ENCODE measurements at places on chromosomes 16 and 17.

- no peak for DNase-seq
- H3K27me3 ChIP-seq, result no peaks in the 10 kb centered on the region
- H3K36me3 ChIP-seq, result peaks cover 13% of the 10 kb centered on the region
- no peak overlapping the region for H3K4me3 ChIP-seq
These were observed 8.1 kb downstream of the ZZEF1 start for GRCh38 chr17:4134721-4135120.

DNA sequence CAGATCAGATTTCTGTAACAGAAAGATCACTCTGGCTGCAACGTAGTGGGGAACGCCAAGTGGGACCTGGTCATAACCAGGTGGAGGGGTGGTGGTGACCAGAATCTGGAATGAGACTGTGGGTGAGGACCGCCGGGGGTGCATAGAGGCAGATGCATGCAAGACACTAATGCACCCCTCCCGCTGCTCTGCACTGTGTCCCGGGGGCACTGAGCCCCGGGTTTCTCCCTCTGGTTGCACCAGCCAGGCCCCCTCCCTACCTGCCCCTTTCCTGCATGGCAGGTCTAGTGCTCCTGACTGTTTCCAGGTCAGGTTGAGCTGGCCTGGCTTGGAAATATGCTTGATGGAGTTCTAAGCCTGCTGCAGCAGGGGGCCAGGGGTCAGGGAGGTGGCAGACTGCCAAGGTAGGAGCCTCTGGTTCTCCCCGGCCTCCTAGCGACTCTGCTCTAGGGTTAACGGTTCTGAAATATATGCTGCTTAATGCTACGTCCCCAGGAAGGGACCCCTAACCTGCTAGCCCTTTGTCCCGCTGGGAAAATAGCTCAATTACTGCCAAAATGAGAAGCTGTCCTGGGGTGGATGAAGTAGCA is 94.3 kb downstream of the SDK2 start:
- no peaks in the 10 kb centered on the region for H3K4me1 ChIP-seq
- no peak overlapping the region for H3K27ac ChIP-seq
- H3K36me3 ChIP-seq, result no peaks in the 10 kb centered on the region
- no peak overlapping the region for H3K4me3 ChIP-seq
- DNase-seq, result no peak

- H3K4me1 ChIP-seq, result no peaks in the 10 kb centered on the region
- H3K36me3 ChIP-seq, result peaks cover 38% of the 10 kb centered on the region
- no peak overlapping the region for H3K4me3 ChIP-seq
- no peak for DNase-seq
- H3K27me3 ChIP-seq, result no peaks in the 10 kb centered on the region
- H3K27ac ChIP-seq, result no peak overlapping the region
These were observed 26.4 kb downstream of the CCDC57 start for GRCh38 chr17:82186221-82186620.

- no peak overlapping the region for H3K4me3 ChIP-seq
- no peaks in the 10 kb centered on the region for H3K4me1 ChIP-seq
- DNase-seq, result no peak
- H3K36me3 ChIP-seq, result no peaks in the 10 kb centered on the region
These were observed 306.2 kb downstream of the CEP112 start for GRCh38 chr17:65885541-65886312.

DNA sequence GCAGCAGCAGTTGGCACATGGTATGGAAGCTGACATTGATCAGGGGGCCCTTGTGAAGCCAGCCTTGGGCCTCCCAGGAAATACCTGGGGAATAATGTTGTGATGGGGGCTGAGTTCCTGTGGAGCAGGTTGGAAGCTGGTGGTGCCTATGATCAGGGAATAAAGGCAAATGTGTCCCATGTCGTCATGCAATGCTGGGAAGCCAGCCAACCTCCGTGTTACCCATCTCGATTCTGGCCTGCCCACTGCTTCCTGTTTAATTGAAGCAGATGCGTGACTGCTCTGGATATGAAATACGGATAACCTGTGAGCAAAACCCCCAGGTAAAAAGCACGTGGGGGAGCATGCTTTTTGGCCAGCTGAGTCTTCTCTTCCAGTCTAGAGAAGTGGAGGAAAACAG is 580.4 kb upstream of the HSBP1 start:
- DNase-seq, result no peak
- H3K27me3 ChIP-seq, result no peaks in the 10 kb centered on the region
- no peaks in the 10 kb centered on the region for H3K4me1 ChIP-seq
- no peaks in the 10 kb centered on the region for H3K36me3 ChIP-seq
- H3K4me3 ChIP-seq, result no peak overlapping the region

DNA sequence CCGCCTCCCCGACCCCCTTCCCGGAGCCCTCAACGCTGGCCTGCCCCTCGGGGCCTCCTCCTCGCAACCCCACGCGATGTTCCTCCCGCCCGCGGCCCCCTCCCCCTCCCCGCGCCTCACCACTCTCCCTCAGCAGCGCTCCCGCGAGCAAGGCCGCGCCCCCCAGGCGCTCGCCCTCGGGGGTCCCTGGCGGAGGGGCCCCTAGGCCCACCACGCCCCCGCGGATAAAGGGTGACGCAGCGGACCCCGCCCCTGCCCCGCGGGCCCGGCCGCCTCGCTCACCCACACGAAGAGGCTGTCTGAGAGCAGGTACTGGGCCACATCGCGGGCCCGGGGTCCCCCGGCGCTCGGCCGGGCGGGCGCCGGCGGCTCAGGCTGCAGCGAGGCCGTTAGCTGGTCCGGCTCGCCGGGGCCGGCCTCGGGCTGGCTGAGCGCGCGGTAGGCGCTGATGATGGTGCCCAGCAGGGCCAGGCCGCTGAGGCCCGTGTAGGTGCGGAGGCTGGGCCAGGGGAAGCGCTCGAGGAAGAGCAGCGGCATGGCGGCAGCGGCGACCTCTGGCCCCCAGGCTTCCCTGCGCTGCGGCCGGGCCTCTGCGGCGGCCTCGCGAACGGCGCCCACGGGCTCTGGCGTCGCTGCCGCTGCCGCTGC is 430 bp downstream of the AMFR start:
- peak; percentile 73 for DNase-seq
- H3K36me3 ChIP-seq, result no peaks in the 10 kb centered on the region
- peak overlapping the region; percentile 94 for H3K4me3 ChIP-seq
- peak overlapping the region; percentile 94 for H3K27ac ChIP-seq
- peaks cover 29% of the 10 kb centered on the region for H3K4me1 ChIP-seq

GRCh38 chr17:1299552-1300370 is 20.3 kb downstream of the TRARG1 start:
- H3K27me3 ChIP-seq, result peaks cover 14% of the 10 kb centered on the region
- DNase-seq, result no peak
- no peaks in the 10 kb centered on the region for H3K36me3 ChIP-seq
- no peak overlapping the region for H3K27ac ChIP-seq
- H3K4me1 ChIP-seq, result no peaks in the 10 kb centered on the region

GRCh38 chr17:33055746-33056145 is 64.1 kb downstream of the SPACA3 start:
- no peak overlapping the region for H3K4me3 ChIP-seq
- no peaks in the 10 kb centered on the region for H3K36me3 ChIP-seq
- no peak overlapping the region for H3K27ac ChIP-seq
- H3K4me1 ChIP-seq, result no peaks in the 10 kb centered on the region
- H3K27me3 ChIP-seq, result no peaks in the 10 kb centered on the region

GRCh38 chr16:28183484-28183883 is 28.3 kb downstream of the XPO6 start:
- DNase-seq, result no peak
- no peak overlapping the region for H3K27ac ChIP-seq
- no peaks in the 10 kb centered on the region for H3K27me3 ChIP-seq
- H3K36me3 ChIP-seq, result no peaks in the 10 kb centered on the region

DNA sequence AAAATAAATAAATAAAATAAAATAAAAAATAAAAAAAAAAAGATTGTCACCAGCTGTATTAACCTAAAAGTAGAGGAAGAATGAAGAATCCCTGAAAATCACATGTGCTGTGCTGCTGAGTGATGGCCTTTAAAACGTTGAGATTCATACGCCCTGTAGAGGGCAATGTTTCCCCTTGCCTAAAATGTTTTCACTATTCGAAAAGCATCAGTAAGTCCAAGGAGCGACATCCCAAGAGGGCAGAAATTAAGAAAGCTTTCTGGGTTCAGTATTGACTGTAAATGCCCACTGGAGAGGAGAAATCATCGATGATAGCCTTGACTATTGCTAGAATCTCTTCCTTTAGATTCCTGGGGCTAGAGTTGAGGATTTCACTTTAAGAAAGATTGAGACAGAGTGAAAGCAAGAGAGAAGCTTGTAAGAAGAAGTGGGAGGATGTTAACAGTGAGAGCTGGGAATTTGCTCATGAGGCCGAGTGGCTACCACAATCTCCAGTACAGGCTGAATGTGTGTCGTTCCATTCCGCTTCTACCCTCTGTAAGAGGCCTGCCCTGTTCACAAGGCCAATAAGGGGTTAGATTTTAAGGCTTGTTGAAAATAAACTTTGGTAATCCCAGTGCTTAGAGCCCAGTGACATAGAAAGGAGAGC is 170.8 kb upstream of the FAM20A start:
- no peaks in the 10 kb centered on the region for H3K27me3 ChIP-seq
- H3K4me3 ChIP-seq, result peak overlapping the region; percentile 32
- no peak for DNase-seq
- H3K4me1 ChIP-seq, result no peaks in the 10 kb centered on the region
- peak overlapping the region; percentile 16 for H3K27ac ChIP-seq

- no peaks in the 10 kb centered on the region for H3K27me3 ChIP-seq
- no peaks in the 10 kb centered on the region for H3K4me1 ChIP-seq
- no peaks in the 10 kb centered on the region for H3K36me3 ChIP-seq
- no peak overlapping the region for H3K4me3 ChIP-seq
These were observed 95.0 kb downstream of the PLCG2 start for GRCh38 chr16:81873843-81874752.

DNA sequence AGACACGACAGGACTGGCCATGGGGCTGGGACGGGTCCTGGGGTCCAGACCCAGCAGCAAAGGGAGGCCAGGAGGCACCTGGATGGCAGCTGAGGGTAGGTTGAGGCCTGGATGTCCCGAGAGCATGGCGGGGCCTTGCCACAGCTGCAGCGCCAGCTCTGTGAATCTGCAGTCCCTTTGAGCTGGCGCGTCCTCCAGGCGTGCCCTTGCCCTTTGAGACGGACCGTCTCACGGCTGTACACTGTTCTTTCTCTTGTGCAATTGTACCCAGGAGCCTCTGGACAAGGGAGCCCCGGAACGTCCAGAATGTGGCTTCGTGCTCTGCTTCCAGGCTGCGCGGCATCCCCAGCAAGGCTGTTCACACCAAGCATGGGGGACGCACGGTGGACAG is 69.5 kb upstream of the CIBAR2 start:
- DNase-seq, result peak; percentile 64
- H3K4me3 ChIP-seq, result no peak overlapping the region
- peaks cover 36% of the 10 kb centered on the region for H3K4me1 ChIP-seq
- H3K36me3 ChIP-seq, result peaks cover 22% of the 10 kb centered on the region

DNA sequence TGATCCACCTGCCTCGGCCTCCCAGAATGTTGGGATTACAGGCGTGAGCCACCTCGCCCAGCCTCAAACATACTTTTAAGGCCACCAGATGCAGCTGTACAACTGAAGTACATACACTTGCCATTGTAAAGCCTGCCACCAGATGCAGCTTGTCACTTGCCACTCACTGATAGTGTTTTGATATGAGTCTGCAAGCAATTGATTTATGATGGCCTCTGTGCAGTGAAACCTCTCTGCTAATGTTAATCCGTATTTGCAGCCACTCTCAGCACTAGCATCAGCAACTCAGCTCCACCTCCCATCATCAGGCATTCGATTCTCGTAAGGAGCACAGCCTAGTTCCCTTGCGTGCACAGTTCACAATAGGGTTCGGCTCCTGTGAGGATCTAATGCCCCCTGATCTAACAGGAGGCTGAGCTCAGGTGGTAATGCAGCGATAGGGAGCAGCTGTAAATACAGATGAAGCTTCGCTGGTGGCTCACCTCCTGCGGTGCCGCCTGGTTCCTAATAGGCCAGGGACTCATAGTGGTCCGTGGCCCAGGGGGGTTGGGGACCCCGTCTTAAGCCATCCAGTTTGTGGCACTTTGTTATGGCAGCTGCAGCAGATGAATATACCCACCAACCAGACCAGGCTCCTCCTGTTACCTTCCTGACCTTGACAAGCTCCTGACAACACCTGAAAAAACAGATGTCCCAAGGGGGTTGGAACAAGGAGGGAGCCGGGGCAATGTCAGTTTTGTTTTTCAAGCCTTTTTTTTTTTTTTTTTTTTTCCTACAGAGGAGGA is 1.3 kb upstream of the HERPUD1 start:
- DNase-seq, result no peak
- H3K4me3 ChIP-seq, result no peak overlapping the region
- peak overlapping the region; percentile 99 for H3K27ac ChIP-seq
- peaks cover 27% of the 10 kb centered on the region for H3K4me1 ChIP-seq
- H3K27me3 ChIP-seq, result no peaks in the 10 kb centered on the region

GRCh38 chr17:32626379-32626791 is 139.6 kb downstream of the CDK5R1 start:
- no peak for DNase-seq
- H3K4me3 ChIP-seq, result no peak overlapping the region
- peaks cover 4% of the 10 kb centered on the region for H3K4me1 ChIP-seq
- no peaks in the 10 kb centered on the region for H3K36me3 ChIP-seq
- H3K27me3 ChIP-seq, result no peaks in the 10 kb centered on the region

DNA sequence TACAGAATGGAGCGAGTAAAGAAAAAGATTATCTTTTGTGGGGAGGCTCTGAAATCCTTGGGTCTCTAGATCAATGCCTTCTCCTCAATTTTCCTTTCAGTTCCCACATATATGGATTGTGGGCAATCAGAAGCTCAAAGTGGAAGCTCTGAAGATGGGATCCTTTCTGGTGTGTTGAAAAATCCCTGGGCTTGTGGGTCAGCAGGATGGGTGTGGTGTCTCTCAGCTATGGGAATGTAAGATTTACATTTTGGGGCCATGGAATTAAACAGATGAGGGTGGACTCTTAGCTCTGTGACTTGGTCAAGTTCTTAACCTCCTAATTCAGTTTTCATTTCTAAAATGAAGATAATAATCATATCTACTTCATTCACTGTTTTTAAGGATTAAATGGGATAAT is 231.9 kb upstream of the CA10 start:
- H3K27ac ChIP-seq, result no peak overlapping the region
- no peaks in the 10 kb centered on the region for H3K36me3 ChIP-seq
- no peaks in the 10 kb centered on the region for H3K27me3 ChIP-seq
- no peak for DNase-seq
- H3K4me3 ChIP-seq, result no peak overlapping the region

DNA sequence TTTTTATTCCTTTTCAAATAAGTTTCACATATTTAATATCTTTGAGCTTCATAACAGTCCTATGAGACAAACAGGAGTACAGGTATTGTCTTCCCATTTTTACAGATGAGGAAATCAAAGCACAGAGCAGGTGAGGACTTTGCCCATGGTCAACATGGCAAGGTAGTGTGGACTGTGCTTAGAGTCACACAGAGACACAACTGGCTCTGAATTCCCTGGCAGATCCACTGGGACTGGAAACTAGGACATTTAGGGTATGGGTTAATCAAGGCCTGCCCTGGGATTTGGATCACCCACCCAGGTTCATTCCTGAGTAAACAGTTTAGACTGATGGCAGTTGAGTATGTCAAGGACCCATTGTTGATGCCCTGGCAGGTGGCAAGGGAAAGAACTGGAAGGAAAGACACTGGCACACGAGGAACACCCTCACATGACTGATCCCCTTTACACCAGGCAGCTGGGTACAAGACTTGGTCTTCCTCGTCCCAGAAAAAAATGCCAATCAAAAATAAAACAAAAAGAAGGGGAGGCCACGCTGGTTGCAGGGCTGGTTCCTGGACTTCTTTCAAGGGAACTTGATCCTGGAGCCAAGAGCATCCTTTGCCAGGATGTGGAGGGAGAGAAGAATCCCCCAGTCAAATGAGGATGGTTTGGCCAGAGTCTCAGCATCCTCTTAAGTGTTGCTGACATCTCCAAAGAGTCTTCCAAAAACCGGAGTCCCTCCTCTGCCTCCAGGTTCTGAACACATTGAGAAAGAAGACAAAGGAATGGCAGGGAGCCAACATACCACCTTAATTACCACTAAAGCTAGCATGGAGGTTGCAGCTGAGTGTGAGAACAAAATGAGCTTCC is 34.9 kb downstream of the CHD9 start:
- no peaks in the 10 kb centered on the region for H3K27me3 ChIP-seq
- peak overlapping the region; percentile 80 for H3K27ac ChIP-seq
- H3K4me1 ChIP-seq, result peaks cover 66% of the 10 kb centered on the region
- no peak for DNase-seq
- no peak overlapping the region for H3K4me3 ChIP-seq
